Neural progenitor cell (in vitro differentiated cells): ENCODE measurements at places on chromosomes 7 and 10. TPM values are rescaled to one million over a fixed set of nuclear protein-coding genes. Genes with fewer than 3 reads are reported as not detected.

Gene CH25H
- total RNA-seq = not detected in 2 replicates

Gene UCN3
- not detected in 2 replicates for total RNA-seq

Gene TMEM248
- total RNA-seq = 59.9 and 75.6 TPM in 2 replicates

Gene HTR5A
- total RNA-seq = not detected in 2 replicates

Gene ASZ1
- not detected in 2 replicates for total RNA-seq

Gene SYT15
- 0.15 and 0.17 TPM in 2 replicates for total RNA-seq

Gene CTTNBP2
- 17.4 and 25.5 TPM in 2 replicates for total RNA-seq

Gene ATOH7
- total RNA-seq = 0.93 TPM in 1 of 2 replicates, not detected in the other

Gene INHBA
- 0.09 TPM in 1 of 2 replicates, not detected in the other for total RNA-seq

Gene EEPD1
- total RNA-seq = 1.1 and 6.5 TPM in 2 replicates

Gene PRLHR
- total RNA-seq = not detected in 2 replicates

Gene TNPO3
- total RNA-seq = 88.2 and 96.2 TPM in 2 replicates

Gene SYT15B
- not detected in 2 replicates for total RNA-seq

Gene ACTL6B
- not detected in 2 replicates for total RNA-seq

Gene PON1
- 1.7 and 1.8 TPM in 2 replicates for total RNA-seq

Gene EVX1
- not detected in 2 replicates for total RNA-seq

Gene HOXA10
- not detected in 2 replicates for total RNA-seq

Gene ANKRD1
- total RNA-seq = 0.09 and 1.2 TPM in 2 replicates

Gene MICU1
- total RNA-seq = 47.0 and 79.8 TPM in 2 replicates

Gene WIPF3
- 5.2 and 5.5 TPM in 2 replicates for total RNA-seq

Gene NYAP1
- total RNA-seq = 1.2 and 6.7 TPM in 2 replicates

Gene IL15RA
- total RNA-seq = not detected in 2 replicates

Gene RBM20
- 0.28 and 0.32 TPM in 2 replicates for total RNA-seq

Gene PRKG1
- total RNA-seq = 22.7 and 26.4 TPM in 2 replicates

Gene SPAM1
- total RNA-seq = not detected in 2 replicates

Gene CASD1
- 55.4 and 93.5 TPM in 2 replicates for total RNA-seq

Gene VAX1
- 0.25 TPM in 1 of 2 replicates, not detected in the other for total RNA-seq

Gene MEPCE
- 16.4 and 42.6 TPM in 2 replicates for total RNA-seq

Gene HOXA1
- total RNA-seq = not detected in 2 replicates

Gene OPALIN
- not detected in 2 replicates for total RNA-seq

Gene HOXA4
- total RNA-seq = not detected in 2 replicates

Gene FFAR4
- 0.04 and 0.06 TPM in 2 replicates for total RNA-seq

Gene ZNF786
- total RNA-seq = 6.3 and 11.5 TPM in 2 replicates

Gene CALCR
- total RNA-seq = 0.22 TPM in 1 of 2 replicates, not detected in the other

Gene ITIH5
- 0.84 and 1.1 TPM in 2 replicates for total RNA-seq

Gene PIK3CG
- not detected in 2 replicates for total RNA-seq

Gene KEL
- 2.0 TPM in 1 of 2 replicates, not detected in the other for total RNA-seq

Gene CACNA2D1
- total RNA-seq = 1.5 and 1.8 TPM in 2 replicates

Gene IFIT1B
- not detected in 2 replicates for total RNA-seq

Gene SLC18A3
- total RNA-seq = not detected in 2 replicates

Gene ARL5B
- 73.5 and 108 TPM in 2 replicates for total RNA-seq

Gene PRKAR2B
- 29.1 and 43.4 TPM in 2 replicates for total RNA-seq

Gene STN1
- total RNA-seq = 26.4 and 32.0 TPM in 2 replicates

Gene TUBAL3
- not detected in 2 replicates for total RNA-seq
